Stimulated activated CD4-positive, alpha-beta T cell treated with anti-CD3 and anti-CD28 coated beads, Interleukin-4, amount 100 ng/mL, for 48 hours (primary cell): ENCODE measurements at places on chromosomes 3 and 15.
A peak's percentile ranks its signal among the peaks of the same experiment; 100 is the strongest.

DNA sequence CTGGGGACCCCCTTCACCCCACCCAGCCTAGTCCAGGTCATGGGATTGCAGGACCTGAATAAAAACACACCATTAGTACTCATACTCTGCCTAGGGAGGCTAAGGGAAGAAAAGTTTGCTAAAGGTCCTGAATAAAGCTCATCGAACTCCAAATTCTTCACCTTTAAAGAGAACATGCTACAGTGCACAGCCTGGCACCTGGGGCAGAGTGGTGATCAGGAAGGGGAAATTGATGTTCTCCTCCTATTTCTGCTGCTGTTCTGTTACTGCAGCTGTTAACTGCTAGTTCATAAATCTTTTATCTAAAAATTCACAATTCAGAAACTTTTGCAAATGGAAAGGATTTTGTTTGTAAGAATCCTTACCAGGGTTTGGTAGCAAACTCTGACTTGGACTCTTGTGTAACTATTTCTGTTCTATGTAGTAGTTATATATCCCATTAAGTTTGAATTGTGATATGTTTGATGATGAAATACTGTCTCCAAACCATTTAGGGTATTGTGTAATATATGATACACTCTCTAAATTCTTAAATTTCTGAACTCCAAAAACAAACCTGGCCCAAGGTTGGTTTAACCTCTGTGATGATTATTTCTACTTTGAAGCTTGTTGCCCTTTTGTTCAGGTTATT is 27.9 kb downstream of the MCTP2 start:
- no peak for DNase-seq

- DNase-seq: no peak
Observed at GRCh38 chr3:42057561-42058211, 33.5 kb upstream of the TRAK1 start.

DNA sequence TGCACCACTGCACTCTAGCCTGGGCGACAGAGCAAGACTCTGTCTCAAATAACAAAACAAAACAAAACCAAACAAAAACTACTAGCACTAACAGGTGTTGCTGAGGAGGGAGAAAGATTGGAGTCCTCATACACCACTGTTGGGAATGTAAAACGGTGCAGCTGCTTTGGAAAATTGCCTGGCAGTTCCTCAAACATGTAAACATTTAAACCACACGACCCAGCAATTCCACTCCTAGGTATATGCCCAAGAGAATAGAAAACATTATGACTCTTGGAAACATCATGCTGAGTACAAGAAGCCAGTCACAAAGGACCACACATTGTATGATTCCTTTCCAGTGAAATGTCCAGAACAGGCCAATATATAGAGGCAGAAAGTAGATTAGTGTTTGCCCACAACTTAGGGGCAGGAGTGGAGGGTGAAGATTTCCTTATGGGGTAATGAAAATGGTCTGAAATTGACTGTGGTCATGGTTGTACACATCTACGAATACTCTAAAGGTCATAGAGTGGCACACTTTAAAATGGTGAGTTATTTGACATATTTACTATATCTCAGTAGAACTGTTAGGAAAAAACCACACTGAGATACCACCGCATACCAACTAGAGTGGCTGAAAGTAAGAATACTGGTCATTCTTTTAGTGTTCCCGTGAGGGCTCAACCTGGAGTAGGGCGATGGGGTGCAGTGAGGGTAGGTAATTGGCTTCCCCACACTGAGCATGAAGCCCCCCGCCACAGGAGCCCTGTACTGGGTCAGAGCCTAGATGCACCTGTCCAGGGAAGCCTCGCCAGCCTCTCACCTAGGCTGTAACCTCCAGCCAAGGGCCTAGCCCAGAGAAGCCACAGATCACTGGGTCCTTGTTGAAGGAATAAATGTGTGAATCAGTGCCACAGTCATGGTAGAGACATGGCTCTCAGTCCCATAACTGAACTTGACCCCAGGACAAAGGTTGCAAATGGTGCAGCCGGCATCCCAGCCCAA is 131.1 kb downstream of the NUP210 start:
- no peak for DNase-seq

DNA sequence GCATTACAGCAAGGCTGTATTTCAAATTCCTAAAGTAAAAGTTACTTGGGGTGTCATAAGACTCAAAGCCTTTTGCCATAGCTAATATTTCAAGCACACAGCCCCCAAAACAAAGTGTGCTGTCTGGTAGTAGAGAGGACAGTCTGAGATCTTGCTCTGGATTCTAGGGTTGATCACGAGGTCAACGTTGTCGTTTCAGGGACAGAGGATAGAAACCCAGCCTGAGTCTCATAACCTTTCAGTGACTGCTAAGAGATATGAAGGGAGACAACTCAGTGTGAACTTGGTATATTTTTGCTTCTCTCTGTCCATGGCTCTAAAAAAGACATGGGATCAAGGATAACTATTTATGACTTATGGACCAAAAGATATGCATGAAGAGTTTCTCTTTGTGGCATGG is 25.6 kb upstream of the MINDY4B start:
- DNase-seq: no peak

DNA sequence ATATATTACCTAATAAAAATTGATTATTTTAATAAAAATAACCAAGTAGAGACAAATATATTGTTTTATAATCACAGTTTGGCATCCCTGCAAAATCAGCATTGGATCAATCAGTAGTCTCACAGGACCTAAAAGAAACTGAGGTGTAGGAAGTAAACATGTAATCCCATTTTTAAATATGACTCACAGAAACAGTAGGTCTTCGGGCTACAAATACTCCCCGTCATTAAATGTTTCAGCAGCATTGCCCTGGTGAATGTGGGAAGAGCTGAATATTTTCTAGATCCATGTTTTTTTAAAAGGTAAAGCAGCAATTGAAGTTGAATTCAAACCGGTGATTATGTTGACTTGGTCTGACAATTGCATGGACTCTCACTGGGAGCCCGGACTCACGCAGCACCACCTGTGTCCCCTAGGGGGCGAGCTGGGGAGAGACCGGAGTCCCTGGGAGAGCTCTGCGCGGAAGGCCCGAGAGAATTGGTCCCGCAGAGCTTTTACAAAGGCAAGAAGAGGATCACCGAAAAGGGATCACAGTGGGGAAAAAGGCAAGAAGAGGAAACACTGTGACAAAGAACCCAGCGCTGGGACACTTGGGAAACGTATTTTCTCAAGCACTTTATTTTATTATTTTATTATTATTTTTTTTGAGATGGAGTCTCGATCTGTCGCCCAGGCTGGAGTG is 17.2 kb upstream of the USP3 start:
- peak; percentile 90 for DNase-seq

GRCh38 chr3:186825294-186825821 is 17.2 kb upstream of the ADIPOQ start:
- DNase-seq: peak; percentile 48

DNA sequence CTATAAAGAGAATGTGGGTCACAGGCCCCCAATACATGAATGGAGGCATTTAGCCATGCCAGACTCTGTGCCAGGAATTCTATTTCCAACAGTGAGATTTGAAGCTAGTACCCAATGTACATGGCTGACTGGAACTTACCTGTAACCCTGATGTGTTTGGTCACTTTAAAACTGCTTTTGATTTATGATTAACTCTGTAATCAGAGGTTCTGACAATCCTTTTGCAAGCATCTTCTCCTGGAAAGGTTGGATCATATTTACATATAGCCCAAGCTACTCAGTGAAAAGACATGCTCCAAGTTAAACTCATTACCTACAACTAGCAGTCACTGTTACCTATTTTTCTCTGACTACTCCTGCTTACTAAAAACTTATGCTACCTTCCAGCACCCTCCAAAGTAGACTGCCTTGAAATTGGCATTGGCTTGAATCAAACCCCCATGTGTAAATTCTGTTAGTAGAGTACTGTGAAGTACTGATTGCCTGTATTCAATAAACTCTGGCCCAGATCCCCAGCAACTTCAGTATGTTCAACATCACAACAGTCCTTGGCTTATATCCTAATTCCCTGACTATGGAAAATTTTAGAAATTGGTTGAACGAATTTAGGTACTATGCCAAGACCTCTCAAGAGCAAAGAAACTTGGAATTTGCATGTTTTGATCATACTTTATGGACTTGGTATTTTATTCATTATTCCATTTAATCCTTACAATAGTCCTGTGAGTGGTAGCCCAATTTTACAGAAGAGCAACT is 665.6 kb upstream of the NECTIN3 start:
- DNase-seq: no peak

GRCh38 chr3:35446896-35447295 is 192.4 kb upstream of the ARPP21 start:
- no peak for DNase-seq

GRCh38 chr15:48748535-48748934 is 62.3 kb downstream of the CEP152 start:
- no peak for DNase-seq

GRCh38 chr3:39801216-39801615 is 8.2 kb upstream of the MYRIP start:
- no peak for DNase-seq

GRCh38 chr15:68502398-68502901 is 70.5 kb upstream of the ITGA11 start:
- DNase-seq: no peak

- no peak for DNase-seq
Observed at GRCh38 chr3:160448845-160449635, 546 bp downstream of the TRIM59 start.

GRCh38 chr15:95875121-95875643 is 455.3 kb upstream of the NR2F2 start:
- DNase-seq: no peak

GRCh38 chr3:32499585-32499984 is 3.1 kb downstream of the CMTM6 start:
- no peak for DNase-seq

GRCh38 chr3:149813367-149814281 is 609 bp downstream of the RNF13 start:
- no peak for DNase-seq

DNA sequence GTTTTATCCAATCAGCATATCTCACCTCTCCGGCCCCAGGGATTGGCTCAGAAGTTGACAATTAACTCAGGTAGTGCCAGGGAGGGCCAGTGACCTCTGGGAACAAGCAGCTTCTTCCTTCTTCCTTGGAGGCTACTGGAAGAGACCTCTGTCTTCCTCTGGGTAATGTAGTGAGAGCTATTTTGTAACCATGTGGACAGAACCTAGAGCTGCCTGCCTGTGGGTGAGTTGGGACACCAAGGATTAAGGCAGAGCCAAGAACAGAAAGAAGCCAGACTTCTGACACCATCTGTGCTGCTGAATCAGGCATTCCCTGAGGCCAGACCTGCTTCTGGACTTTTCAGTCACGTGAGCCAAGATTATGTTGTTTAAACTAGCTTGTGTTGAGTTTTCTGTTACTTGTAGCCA is 5.9 kb upstream of the NDUFAF1 start:
- no peak for DNase-seq

GRCh38 chr15:79987569-79987955 is 16.6 kb upstream of the BCL2A1 start:
- no peak for DNase-seq

- no peak for DNase-seq
Observed at GRCh38 chr15:68285259-68285980, 7.9 kb downstream of the FEM1B start.

- no peak for DNase-seq
Observed at GRCh38 chr15:99454941-99455788, 110.6 kb upstream of the MEF2A start.

DNA sequence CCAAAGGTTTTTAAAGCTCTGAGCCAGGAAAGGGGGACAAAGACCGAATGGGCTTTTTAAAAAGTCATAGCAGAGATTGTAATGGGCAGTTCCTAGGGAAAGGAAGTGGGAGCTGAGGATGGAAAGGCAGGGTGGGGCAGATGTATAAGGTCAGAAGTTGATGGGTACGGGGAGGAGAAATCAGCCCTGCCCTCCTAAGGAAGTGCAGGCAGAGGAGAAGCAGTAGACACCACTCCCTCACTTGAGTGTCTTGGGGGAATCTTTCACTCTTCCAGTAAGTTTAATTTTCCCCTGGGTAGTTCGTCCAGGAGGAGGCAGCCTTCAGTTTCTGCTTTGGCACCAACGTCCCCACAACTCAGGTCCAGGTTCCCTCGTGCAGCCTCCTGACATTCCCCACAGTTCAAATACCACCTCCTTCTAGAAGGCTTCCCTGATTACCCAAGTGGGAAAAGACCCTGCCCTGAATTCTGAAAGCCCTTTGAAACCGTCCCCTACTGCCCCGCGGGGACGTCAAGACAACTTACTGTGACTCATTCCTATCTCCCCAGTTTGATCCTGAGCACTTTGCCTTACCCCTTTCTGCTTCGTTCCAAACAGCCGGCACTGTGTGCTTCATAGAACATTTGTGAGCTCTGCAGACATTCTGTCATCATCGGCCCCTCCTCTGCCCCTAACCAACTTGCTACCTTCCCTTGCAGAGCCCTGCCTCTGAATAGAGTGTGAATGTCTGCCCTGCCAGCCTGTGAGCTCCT is 14.3 kb upstream of the SRP14 start:
- no peak for DNase-seq

GRCh38 chr15:84740691-84741090 is 7.7 kb upstream of the ZNF592 start:
- no peak for DNase-seq

GRCh38 chr3:78858174-78858573 is 909.6 kb downstream of the ROBO1 start:
- no peak for DNase-seq

DNA sequence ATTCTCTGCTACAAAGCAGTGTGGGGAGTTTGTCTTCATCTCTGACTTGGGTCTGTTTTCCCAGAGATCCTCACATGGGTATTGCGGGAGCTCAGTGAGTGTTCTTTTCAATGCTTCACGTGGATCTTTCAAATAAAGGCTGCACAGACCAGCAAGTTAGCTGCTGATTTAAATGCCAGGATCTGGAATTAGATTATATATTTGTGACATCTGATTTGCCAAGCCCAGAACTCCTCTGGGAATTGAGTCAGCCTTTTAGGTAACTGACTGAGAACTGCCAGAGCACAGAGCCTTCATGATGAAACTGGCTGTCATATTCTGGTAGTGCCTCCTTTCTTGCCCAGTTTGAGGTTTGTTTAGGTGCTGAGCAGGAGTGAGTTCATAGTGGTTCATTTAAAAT is 14.7 kb downstream of the EDEM1 start:
- DNase-seq: no peak

- no peak for DNase-seq
Observed at GRCh38 chr3:15206662-15207576, 873 bp downstream of the CAPN7 start.

- no peak for DNase-seq
Observed at GRCh38 chr3:71062952-71063772, 520.4 kb downstream of the FOXP1 start.

DNA sequence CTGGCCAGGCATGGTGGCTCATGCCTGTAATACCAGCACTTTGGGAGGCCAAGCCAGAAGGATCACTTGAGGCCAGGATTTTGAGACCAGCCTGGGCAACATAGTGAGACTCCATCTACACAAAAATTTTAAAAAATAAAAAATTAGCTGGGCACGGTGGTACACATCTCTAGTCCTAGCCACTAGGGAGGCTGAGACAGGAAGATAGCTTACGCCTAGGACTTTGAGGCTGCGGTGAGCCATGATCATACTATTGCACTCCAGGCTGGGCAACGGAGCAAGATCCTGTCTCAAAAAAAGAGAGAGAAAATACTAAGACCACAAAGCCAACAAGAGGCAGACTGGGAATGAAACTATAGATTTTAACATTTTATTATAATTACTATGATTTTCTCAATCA is 4.1 kb downstream of the MB21D2 start:
- no peak for DNase-seq
